CD4-positive, alpha-beta T cell treated with Interleukin-17A for 4 hours (primary cell): ENCODE measurements at places on chromosomes 2 and 18.

GRCh38 chr2:11553661-11554398, 20.0 kb downstream of the GREB1 start:
- DNase-seq, result no peak

GRCh38 chr2:120399889-120400240, 53.9 kb downstream of the INHBB start:
- no peak for DNase-seq

GRCh38 chr2:72830273-72830672, 4.4 kb upstream of the EXOC6B start:
- DNase-seq, result no peak

- no peak for DNase-seq
Measured at GRCh38 chr2:48589170-48589767, 28.4 kb upstream of the GTF2A1L start.
